Activated CD8-positive, alpha-beta memory T cell treated with anti-CD3 and anti-CD28 coated beads for 4 hours (primary cell): ENCODE measurements at places on chromosomes 4 and X.

DNA sequence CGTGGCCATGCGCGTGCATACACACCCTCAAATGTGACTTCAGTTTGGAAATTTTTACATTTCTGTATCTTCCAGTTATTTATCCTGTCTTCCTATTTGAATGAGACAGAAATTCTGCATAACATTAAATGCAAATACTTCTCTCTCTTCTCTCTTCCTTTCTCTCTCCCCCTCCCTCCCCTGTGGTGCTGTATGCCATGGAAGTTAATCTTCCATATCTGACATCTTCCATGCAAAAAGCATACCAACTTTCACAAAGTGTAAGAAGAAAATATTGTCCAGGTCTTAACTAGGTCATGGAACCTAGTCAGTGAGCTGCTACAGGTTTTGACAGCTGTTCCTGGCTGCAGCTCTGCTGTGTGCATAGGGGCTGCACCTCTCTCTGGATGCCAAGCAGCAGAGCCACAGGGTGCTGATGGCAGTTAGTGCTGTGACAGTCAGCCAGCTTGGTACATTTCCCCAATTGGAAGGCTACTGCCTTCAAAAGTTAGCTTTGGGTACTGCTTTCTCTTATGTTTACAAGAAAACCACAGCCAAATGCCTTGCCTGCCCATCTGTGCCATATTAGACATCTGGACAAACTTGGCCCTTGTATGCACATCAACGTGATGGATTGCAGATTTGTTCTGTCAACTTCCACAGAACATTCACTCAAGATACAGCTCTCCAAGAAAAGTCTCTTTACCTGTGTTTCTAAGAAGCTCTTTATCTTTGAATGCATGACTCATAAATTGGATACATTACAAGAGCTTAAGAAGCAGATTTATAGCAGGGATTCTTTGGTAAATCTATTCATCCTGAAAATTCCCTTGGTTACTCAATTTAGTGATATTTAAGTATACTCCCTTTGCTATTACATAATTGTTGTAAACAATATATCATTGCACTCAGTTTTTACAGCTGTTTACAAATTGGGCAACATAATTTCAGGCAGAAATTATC lies 623.8 kb downstream of the EPHA5 start:
- DNase-seq = no peak

DNA sequence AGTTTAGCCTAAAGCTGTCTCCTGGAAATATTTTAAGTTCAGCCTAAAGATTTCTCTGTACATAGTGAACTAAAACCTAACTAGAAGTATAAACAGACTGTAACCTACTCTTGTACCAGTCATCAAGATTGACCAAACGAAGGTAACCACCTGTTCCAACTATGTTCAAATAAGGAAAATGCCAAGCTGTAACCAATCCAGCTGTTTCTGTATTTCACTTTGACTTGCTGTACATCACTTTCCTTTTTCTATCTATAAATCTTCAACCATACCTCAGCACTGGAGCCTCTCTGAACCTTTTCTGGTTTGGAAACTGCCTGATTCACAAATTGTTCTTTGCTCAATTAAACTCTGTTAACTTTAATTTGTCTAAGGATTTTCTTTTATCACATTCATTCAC lies 3.1 kb upstream of the CYSLTR1 start:
- DNase-seq = no peak

- no peak for DNase-seq
Observed at GRCh38 chrX:134548257-134549201, 88.6 kb downstream of the HPRT1 start.

GRCh38 chr4:138686106-138686835 lies 329.3 kb upstream of the NOCT start:
- DNase-seq = no peak

- DNase-seq = no peak
Observed at GRCh38 chrX:152913346-152913745, 15.5 kb downstream of the ZNF185 start.

DNA sequence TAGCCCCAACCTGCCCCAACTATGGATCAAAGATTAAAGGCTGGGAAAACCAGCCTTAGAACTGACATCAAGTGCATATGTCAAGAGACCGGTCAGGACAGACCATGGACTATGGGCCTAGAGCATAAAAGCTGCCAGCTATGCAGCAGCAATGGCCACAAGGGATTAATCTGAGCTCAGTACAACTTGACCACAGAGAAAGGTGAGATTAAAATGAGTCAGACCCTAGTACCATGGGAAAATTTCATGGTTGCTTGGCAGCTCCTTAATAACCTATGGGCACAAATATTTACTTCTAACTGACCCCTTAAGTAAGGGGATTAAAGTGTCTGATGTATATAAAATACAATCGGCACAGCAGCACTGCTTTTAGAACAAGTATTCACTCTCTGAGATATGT lies 54.4 kb downstream of the CBR4 start:
- no peak for DNase-seq

DNA sequence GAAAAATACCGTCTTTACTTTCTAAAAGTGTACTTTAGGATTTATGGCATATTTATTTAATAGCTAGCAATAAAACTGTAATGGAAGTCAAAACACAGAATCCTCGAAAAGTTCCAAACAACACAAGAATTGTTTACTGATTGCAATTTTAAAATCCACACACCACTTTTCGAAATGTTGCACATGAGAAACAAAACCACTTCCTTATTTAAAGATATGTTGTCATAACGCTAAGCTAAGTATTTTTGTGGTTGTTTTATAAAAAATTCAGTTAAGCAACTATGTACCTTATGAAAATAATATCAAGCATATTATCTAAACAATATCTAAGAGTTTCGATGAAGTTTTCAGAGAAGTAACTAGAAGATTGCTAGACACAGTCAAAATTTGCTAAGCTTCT lies 344 bp downstream of the TMPRSS11D start:
- no peak for DNase-seq

GRCh38 chr4:118756958-118757357 lies 71.8 kb downstream of the METTL14 start:
- no peak for DNase-seq

DNA sequence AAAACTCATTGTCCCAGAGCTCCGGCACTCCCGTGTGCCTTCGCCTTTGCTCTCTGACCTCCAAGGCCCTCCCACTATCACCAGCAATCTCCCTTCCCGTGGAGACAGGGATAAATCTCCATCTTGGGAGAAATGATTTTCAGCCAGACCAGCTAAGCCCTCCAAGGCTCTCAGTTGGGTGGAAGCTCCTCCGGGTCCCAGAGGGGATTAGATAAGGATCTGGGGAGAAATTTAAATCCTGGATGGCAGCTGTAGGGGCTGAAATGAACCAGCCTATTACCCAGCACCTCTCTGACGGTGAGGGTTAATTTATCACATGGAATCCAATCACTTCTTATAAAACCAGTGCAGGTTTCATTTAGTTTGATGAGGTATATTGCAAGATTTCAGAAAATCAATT lies 366.2 kb downstream of the FBXW7 start:
- no peak for DNase-seq

DNA sequence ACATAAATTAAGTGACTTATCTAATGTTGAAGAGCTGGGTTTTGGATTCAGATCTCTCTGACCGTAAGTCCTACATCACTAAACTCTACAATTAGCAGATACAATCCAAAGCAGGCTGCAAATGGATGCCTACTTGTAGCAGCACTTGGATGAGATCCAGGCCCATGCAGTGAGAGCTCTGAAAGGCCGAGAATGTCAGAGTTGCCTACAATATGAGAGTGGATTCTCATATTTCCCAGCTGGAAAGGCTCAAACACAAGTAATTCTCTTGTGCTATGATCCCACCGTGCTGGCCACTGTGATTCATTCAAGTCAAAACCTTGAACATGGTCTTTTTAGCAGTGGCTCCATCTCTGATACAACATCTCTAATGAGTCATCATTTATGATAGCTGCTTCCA lies 125.4 kb upstream of the CHRDL1 start:
- DNase-seq = no peak

DNA sequence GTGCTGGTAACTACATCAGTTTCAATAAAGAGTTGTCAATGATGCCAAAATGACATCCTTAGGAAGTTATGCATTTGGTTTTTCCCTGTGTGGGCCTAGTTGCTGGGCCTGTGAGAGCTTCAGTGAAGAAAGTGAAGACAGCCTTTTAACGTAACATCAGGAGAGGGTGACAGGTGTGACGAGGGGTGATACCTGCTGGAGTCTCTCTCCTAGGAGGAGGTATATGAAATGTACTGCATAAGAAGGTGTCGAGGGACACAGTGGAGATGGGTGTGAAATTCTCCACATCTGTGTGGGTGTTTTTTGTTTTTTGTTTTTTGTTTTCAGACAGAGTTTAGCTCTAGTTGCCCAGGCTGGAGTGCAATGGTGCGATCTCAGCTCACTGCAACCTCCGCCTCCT lies 49.2 kb downstream of the EVC start:
- DNase-seq = no peak

DNA sequence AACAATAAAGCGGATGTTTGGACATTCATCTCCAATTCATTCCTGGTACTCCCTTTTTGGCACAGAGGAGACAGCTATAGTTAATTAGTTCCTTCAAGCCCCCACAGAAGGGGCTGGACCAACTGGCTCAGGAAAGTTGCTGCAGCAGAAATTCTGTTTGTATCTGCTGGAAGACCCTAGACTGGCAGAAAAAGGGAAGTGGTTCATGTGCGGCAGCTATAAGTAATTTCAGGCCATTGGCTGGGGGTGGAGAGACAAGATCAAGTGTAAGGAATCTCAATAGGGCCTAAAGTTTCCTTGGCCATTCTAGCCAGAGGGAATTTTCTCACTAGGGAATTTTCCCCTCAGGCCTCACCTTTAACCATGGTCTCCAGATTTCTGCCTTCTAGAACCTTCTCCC lies 89.9 kb upstream of the DHX15 start:
- DNase-seq = no peak

DNA sequence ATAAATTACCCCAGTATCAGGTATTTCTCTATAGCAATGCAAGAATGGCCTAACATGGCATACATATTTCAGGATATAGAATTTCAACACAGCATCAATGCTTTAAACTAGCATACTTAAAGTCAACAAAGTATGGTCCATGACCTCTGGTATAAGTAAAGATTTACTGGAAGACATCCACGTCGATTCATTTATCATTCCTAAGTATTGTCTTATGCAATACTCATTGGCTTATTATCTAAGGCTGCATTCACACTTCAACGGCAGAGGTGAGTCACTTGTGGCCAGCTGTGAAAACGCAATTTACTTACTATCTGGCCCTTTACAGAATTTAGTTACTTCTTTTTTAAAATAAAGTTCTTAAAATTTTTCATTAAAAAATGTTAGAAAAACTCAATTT lies 42.6 kb downstream of the ADGRA3 start:
- DNase-seq = no peak

DNA sequence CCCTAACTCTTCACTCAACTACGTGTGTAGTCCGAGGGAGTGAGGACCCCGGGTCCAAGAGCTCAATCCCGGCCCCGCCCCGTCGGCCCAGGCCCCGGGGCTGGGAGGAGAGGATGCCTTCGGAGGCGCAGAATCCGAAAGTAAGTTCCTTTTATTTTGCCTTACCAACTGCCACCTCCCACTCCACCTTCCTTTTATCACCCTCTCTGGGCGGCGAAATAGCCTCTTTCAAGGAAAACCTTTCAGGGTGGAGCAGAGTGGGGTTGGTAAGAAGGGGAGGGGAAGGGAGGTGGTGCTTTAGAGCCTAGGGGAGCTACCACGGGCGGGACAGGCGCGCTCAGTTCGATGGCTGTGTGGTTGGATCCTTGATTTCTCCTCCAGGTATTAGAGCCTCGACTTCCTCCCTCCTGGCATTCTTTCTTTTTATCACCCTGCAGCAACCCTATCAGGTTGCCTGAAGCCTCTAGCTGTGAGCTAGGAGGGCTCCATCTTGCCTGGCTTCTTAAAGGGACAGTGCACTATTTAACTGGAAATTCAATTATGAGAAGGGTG lies 191.2 kb downstream of the RRAGB start:
- no peak for DNase-seq

GRCh38 chrX:9326369-9326768 lies 138.5 kb upstream of the TBL1X start:
- DNase-seq = no peak

- DNase-seq = no peak
Observed at GRCh38 chrX:154483325-154483724, 3.1 kb downstream of the UBL4A start.

- no peak for DNase-seq
Observed at GRCh38 chrX:24150898-24151297, 1.4 kb downstream of the ZFX start.

- DNase-seq = no peak
Observed at GRCh38 chr4:1972414-1972813, 36.4 kb downstream of the NELFA start.

GRCh38 chr4:66569228-66569627 lies 898.9 kb upstream of the EPHA5 start:
- DNase-seq = no peak

- DNase-seq = no peak
Observed at GRCh38 chr4:25760518-25761157, 102.2 kb downstream of the SEL1L3 start.

DNA sequence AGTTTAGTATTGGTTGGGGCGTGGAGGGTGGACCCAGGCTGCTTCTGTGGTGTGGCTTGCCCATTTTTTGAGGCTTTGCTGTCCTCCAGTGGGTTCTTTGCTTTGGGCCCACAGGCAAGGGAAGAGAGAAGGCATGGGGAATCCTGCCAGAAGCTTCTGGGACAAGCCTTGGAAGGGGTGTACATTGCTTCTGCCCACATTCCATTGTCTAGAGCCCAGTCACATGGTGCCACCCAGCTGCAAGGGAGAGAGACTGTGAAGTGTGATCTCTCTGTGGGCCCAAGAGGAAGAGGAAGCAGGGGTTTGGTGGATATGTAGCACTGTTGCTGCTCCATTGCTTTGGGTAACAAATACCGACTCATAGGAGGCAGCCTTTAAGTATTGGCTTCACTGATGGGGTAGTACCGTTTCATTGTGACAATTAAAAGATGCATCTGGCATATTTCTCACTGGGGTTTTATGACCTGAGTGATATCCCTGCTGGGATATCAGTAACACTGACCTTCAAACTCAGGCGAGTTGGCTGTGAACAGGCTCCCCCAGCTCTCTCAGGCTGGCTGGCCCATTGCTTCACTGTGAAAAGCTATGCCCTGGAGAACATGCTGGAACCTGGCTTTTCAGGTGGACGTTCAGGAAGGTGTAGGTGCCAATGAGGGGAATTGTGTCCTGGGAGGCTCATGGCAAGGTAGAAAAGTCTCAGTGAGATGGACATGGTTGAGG lies 85.9 kb downstream of the CLDN34 start:
- no peak for DNase-seq

GRCh38 chrX:137930533-137930932 lies 364.6 kb downstream of the ZIC3 start:
- DNase-seq = no peak

- no peak for DNase-seq
Observed at GRCh38 chr4:36320117-36320896, 38.9 kb downstream of the DTHD1 start.
